ENCODE measurements at places on chromosomes 2 and 18.

- peak; percentile 28 for DNase-seq
Observed at GRCh38 chr2:9782197-9782719, 61.0 kb upstream of the TAF1B start.

- DNase-seq = no peak
Observed at GRCh38 chr2:204686406-204686805, 141.1 kb downstream of the PARD3B start.

DNA sequence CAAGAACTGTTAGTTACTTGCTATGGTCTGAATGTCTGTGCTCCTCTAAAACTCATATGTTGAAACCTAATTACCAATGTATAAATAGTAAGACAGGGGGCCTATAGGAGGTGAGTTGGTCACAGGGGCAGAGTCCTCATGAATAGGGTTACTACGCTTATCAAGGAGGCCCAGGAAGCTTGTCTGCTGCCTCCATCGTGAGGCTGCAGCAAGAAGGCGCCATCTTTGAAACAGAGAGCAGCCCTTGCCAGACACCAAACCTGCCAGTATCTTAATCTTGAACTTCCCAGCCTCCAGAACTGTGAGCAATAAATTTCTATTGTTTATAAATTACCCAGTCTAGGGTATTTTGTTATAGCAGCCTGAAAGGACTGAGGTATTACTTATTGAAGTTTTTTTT is 79.1 kb downstream of the TGIF1 start:
- DNase-seq = no peak

DNA sequence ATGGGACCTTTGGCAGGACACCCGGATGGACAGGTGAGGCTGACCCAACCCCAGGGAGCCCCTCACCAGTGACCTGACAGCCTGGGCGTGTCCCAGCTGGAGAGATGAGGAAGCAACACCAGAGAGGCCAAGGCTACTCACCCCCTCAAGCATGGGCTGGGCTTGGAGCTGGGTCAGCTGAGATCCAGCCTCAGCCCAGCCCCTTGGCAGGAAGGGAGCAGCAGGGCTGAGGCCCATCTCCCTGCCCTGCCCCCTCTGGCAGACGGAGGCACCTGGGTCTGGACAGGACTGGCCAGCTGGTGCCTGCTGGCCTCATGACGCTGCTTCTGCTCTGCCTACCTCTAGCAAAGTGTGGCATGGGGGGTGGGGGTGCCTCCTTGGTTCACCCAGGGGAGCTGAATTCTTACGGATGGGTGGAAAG is 37.8 kb downstream of the HS6ST1 start:
- DNase-seq = no peak

DNA sequence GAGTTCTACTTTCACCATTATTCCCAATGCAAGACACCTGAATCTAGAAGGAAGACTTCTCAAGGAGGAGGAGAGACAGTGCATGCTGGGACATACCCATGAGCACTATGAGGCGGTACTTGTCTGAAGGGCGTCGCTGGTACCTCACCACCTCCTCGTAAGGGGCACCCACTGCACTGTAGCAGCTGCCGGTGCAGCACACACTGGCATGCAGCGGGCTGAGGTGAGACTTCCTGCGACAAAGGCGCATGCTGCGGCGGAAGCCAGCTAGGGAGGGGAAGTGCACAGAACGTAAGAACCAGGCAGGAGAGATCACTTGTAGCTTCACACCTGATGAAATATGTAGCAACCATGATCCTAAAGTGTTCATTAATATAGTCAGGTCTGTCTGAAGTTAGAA is 12.8 kb upstream of the TMEM237 start:
- DNase-seq = no peak

GRCh38 chr2:58133395-58133794 is 86.8 kb downstream of the VRK2 start:
- DNase-seq = no peak

Measured in NCI-H748 treated with DMSO at 0.1 percent for 48 hours (cell line).